ENCODE measurements at places on chromosomes 12 and 14.

DNA sequence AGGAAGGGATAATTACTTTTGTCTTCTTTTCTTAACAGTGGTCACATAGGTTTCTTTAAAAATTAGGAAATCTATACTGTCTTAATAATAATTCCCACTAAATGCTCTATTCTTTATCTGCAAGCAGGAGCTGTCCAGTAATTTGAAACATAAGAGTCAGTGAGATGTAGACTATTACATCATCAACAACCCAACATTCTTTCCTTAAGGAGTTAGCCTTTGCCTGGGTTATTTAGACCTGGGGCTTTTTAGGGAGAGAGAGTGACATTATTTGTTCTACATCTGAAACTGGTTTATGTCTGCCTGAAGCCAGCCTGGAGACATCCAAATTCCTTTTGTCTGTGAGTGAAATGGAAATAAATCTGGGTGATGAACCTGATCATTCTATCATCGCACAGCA, 294.4 kb downstream of the TMTC2 start:
- DNase-seq: no peak

DNA sequence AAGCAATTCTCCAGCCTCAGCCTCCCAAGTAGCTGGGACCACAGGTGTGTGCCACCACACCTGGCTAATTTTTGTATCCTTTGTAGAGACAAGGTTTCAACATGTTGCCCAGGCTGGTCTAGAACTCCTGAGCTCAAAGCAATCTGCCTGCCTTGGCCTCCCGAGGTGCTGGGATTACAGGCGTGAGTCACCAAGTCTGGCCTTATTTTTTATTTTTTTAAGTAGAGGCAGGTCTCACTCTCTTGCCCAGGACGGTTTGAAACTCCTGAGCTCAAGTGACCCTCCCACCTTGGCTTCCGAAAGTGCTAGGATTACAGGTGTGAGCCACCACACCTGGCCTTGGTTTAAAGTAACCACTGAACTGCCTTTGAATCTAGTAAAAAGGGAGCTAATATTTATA, 56.8 kb downstream of the SPPL3 start:
- no peak for DNase-seq

- DNase-seq: no peak
Observed at GRCh38 chr12:118359541-118359915, 13.2 kb downstream of the TAOK3 start.

- no peak for DNase-seq
Observed at GRCh38 chr12:124709722-124710687, 142.6 kb upstream of the NCOR2 start.

GRCh38 chr14:24130717-24131548, 474 bp downstream of the FITM1 start:
- no peak for DNase-seq

- peak; percentile 80 for DNase-seq
Observed at GRCh38 chr12:28966046-28966780, 182.9 kb upstream of the FAR2 start.

- DNase-seq: no peak
Observed at GRCh38 chr12:14810167-14810952, 3.6 kb downstream of the SMCO3 start.

DNA sequence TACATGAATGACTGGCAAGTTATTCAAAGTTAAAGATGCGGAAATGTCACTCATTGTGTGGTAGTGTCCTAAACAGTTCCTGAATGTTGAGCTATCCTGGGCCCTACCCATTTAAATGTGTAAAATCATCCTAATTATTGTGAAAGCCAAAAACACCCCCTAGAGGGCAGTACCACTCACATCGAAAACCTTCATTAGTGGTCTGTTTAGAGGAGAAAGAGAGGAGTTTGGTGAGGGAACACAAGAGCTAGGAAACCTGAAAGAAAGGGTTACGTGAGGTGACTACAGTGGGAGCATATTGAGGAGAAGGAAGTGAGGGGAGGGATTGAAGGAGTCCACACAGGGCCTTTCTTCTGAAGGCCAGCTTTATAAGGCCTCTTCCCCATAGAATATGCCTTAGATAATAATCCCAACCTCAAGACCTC, 2.5 kb upstream of the TEP1 start:
- peak; percentile 69 for DNase-seq

- DNase-seq: peak; percentile 56
Observed at GRCh38 chr12:95918194-95918993, 24.0 kb downstream of the CCDC38 start.

- peak; percentile 22 for DNase-seq
Observed at GRCh38 chr14:100546051-100546443, 41.2 kb downstream of the BEGAIN start.

GRCh38 chr12:120532701-120533238, 1.4 kb upstream of the RNF10 start:
- no peak for DNase-seq

DNA sequence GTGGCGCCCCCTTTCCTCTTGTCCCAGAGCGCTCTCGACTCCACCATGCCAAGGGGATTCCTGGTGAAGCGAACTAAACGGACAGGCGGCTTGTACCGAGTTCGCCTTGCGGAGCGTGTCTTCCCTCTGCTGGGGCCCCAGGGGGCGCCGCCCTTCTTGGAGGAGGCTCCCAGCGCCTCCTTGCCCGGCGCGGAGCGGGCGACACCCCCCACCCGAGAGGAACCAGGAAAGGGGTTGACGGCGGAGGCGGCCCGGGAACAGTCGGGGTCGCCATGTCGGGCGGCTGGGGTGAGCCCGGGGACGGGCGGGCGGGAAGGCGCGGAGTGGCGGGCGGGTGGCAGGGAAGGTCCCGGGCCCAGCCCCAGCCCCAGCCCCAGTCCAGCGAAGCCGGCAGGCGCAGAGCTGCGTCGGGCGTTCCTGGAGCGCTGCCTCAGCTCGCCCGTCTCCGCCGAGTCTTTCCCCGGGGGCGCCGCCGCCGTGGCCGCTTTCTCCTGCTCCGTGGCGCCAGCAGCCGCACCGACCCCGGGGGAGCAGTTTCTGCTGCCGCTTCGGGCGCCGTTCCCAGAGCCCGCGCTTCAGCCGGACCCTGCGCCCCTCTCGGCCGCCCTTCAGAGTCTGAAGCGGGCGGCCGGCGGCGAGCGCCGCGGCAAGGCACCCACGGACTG, 376 bp downstream of the INSM2 start:
- DNase-seq: no peak

DNA sequence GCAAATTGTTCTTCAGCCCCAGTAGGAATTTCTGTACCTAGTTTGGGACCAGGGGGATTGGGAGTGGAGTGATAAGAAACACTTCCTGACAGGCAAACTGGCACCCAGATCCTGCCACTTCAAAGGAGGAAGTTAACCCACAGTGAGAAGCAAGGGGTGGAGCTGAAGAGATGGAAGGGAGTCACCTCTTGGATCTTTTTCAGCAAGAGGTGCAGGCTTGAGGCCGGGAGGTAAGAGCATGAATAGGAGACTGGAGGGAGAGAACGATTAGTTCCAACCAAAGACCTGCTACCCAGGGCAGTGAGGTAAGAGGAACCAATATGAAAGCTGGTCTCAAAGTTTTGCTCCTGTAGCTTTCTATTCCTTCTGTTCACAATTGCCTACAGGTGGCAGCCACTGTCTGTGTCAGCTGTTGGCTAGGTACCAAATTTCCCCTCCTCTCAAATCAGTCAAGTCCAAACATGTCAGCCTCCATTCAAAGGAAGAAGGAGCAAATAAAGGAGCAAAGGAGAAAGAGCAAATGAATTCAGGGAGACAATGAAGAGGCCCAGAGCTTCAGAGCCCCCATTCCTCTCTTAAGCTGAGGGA, 14.9 kb upstream of the TAC3 start:
- DNase-seq: peak; percentile 23

- no peak for DNase-seq
Observed at GRCh38 chr14:66477567-66477966, 8.6 kb upstream of the CCDC196 start.

GRCh38 chr14:101789222-101789621, 27.7 kb downstream of the PPP2R5C start:
- no peak for DNase-seq

GRCh38 chr14:40414386-40414785, 982.2 kb upstream of the FBXO33 start:
- DNase-seq: no peak

DNA sequence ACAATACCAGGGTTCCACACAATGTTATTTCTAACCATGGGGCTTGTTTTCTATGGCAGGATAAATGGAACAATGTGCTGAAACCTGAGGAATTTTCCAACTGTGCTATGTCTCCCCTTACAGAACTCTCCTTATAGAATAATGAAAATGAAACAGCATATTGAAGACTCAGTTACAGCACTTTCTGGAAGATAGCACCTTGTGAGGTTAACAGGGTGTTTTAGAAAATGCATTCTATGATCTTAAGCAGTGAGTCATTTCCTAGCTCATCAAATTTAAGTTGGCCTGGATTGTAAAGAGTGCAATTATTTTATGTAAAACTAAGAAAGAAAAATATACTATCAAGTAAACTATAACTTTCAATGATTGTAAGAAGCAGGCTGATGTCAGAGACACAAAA, 60.1 kb upstream of the CNTN1 start:
- DNase-seq: no peak

GRCh38 chr12:3215410-3215975, 138.3 kb downstream of the TSPAN9 start:
- DNase-seq: no peak

GRCh38 chr12:49873361-49873934, 30.3 kb downstream of the FAIM2 start:
- DNase-seq: no peak

DNA sequence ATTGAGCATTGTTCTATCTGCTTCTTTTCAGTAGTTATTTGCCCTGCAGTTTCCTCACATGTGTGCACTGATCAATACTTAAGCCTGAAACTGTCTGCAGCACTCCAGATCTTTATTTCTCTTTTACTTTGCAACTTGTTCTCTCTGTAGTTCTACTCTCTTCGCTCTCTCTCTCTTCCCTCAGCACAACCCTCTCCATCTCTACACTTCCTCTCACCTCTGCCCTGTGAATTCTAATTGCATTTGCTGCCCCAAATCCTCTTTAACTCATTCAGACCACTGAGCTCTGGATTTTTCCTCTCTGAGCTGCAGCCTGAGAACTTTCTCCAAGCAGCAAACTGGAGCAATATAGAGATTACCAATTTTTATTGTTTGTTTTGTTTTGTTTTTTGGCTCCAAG, 1035.5 kb downstream of the FSCB start:
- DNase-seq: no peak

- DNase-seq: peak; percentile 3
Observed at GRCh38 chr12:96208801-96209549, 14.8 kb downstream of the ELK3 start.

GRCh38 chr12:108678104-108678730, 44.5 kb upstream of the SELPLG start:
- no peak for DNase-seq

DNA sequence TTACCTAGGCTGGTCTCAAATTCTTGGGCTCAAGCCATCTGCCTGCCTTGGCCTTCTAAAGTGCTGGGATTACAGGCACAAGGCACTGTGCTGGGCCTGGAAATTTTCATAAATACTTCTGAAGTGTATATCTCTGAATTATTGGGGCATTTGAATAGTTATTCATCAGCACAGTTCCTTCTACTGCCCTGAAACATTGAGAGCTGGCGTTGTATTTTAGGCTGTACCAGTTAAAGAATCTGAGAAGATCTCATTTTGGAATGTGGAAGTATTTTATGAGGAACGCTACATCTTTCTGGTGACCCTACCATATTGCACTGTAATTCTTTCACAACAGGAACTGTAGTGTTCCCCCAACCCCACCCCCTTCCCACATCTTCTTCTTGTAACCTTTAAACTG, 349.0 kb upstream of the RGS6 start:
- no peak for DNase-seq

- DNase-seq: no peak
Observed at GRCh38 chr14:89673512-89674225, 256.6 kb upstream of the FOXN3 start.

DNA sequence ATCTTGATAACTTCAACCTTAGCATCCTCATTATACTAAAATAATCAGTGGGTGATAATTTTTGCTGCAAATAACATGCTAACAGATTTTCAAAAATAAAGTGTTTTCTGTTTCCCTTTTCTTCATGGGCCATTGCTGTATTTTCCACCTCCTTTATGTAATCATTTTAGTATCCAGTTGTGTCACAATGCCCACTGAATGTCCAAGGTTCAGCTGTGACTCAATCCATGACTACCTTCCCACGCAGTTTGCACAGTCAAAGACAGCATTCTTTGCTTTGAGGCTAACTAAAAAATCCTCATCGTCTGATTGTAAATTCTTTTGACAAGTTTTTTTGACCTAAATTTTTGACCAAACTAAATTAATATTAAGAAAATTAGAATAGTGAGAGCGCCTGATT, 474.1 kb downstream of the FLRT2 start:
- DNase-seq: no peak

- peak; percentile 19 for DNase-seq
Observed at GRCh38 chr12:71900091-71900490, 38.6 kb upstream of the TPH2 start.

GRCh38 chr12:94169966-94170689, 21.8 kb downstream of the PLXNC1 start:
- no peak for DNase-seq

- no peak for DNase-seq
Observed at GRCh38 chr12:69913526-69913925, 88.5 kb downstream of the MYRFL start.

DNA sequence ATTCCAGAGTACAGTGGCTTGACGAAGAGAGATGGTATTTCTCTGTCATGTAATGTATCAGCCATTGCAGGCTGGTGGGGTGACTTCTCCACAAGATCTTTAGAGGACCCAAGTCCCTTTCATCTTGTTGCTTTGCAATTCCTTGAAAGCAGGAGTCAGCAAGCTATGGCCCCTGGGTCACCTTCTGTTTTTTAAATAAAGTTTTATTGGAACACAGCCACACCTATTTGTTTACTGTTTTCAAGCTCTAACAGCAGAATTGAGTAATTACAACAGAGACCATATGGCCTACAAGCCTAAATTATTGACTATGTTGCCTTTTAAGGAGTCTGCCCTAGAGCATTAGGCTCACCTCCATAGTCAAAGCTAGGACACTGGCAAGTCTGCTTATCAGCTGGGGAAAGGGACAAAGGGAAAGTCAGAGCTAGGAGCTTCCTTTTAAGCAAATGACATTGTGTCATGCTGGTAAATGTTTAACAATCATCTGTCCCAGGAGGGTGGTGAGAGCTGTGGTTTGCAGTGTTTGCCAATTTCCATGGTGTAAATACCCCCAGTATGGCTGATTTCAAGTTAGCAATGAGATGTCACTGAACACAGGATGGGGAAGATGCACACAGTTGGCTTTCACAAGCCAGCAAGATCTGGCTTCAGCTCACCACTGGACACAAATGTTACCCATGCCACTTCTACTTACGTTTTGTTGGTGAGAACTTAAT, 87.7 kb upstream of the PWP1 start:
- no peak for DNase-seq

Data from HT-29 (cell line).